ENCODE measurements at places on chromosomes 2 and 18.

DNA sequence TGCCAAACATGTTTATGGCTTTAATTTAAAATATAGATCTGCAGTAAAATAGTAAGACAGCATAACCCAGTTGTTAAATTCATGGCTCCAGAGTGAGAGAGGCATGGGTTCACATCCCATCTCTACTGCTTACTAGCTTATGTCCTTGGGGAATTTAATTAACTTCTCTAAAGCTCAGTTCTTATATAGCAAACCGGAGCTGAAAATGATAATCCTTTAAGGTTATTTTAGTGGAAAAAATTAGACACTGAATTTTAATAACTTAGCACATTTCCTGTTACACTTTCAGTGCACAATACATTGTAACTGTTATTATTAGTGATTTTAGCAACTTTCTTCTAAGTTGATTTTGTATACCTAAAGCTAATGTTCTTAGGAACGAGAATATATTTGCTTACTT lies 14.8 kb downstream of the SCN9A start:
- DNase-seq: no peak

- DNase-seq: no peak
These were observed 105.6 kb upstream of the SALL3 start for GRCh38 chr18:78873926-78874500.

DNA sequence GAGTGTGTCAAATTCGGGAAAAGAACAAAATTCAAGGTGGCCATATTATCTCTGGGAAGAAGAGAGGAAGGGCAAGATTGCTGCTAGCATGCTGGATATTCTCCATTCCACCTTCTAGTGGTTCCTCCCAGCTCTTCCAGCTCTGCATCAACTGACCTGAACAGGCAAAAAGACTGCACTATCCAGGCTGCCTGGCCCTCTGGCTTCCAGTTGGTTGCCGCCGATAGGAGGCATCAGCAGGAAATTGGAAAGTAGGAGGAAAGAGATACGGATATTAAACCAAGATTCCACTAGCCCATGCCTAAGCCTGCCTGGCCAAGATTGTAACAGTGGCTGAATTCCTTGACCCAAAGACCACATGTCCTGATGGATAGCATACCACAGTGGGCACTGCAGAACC lies 1.7 kb upstream of the RTTN start:
- no peak for DNase-seq

- DNase-seq: peak; percentile 97
These were observed 82.9 kb downstream of the CRIM1 start for GRCh38 chr2:36438449-36438977.

DNA sequence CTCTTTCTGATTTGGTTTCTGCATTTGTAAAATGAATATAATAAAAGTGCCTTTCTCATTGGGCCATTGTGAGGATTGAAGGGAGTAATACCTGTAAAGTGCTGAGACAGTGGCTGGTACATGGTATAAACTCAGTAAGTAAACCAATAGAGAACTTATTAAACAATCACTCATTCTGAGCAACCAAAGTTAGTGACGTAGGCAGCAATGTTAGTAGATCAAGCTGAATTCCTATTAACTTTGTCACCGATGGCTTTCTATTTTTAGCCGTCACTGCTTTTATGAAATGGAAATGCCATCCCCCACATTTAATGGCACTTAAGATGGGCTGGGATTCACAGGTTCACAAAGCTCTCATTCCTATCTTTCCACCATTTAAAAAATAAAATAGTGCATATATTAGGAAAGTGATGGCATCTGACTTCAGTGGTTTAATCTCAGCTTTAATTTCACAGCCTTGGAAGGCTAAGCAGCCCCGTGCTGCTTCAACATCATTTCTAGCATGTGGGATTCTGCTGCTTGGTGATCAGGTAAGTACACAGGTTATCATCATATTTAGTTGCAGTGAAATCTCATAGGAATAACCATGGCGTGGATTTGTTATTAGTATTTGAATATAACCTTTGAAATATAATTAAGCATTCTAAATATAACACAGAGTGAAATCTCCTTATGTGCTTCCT lies 17.6 kb upstream of the PPP4R1 start:
- DNase-seq: peak; percentile 88

DNA sequence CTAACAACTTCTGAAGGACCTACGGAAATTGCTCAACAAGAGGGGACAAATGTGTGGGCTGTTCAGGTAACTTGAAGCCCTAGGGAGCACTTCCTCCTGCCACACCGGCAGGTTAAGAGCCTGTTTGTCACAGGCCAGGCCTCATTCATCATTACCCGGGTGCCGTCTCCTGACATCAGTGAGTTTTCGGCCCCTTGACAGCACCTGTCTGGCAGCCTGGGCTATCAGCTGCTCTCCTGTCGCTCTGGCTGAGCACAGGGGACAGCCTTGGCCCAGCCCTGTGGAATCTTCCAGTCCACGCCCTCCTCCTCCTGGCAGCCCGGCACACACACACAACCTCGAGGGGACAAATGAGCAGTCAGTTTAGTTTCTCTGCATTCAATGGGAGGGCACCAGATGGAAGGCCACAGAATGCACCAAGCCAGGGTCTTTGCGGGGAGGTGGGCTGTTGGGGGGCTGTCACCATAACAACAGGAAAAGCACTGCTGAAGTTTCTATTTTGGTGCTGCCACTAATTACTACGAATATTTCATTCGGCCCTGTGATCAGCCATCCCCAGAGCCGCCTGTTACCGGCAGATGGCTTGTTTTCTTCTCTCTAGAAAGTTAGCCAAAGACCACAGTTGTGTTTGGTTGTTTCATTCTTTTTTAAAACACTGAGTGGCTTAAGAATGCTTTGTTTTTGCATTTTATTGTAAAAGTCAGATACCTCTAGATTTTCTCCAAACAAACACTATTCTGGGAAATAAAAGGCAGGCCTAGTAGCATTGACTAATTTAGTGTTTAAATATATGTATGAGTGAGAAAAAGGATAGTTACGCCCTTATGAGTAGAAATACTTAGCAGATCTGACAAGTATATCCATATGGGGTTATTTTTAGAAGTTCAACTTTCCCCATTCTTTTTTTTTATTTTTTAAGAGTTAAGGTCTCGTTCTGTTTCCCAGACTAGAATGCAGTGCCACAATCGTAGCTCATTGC lies 189.9 kb upstream of the NDUFV2 start:
- no peak for DNase-seq

DNA sequence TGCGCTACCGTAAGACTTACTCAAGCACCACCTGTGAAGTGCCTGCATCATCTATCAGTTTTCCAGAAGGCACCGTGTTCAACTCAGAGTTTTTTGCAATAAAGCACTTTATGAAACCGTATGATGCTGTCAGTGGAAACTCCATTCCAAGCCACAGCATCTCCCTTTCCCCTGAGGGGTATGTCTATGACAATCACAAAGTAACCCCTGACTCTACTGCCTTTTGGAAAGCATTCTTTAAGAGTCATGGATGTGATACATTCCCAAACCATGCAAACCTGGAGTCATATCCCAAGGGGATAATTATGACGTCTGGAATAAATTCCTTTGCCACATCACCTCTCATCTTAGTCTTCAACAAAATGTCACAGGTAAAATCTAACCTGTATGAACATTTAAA lies 39.2 kb downstream of the UNC50 start:
- DNase-seq: no peak

DNA sequence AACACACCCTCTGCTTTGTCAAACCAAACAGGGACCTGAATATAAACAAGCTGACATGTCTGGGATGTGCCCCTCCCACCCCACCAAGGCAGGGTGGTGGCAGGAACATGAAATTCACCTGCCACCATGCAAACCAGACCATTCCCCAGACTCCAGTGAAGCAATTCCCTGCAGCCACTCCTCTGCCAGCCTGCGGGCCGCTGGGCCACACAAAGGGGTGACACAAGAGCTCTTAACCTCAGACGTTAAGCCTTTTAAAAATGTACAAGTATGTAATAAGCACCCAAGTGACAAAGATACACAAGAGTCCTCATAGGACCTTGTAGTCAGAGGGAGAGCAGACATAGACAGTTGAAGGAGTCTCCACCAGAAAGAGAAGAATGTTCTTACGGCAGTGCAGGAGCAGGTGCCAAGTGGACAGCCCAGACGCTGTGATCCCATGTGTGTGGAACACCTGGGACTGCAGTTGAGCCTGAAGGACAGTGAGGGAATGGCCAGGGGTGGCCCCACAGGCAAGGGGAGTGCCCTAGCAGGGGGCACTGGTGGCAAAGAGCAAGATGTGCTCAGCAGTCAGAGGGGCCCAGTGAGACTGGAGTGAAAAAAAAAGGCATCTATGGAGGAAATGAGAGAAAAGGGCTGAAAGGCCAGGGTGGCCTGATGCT lies 36.9 kb downstream of the CRACDL start:
- no peak for DNase-seq

GRCh38 chr2:8639122-8639635 lies 42.7 kb upstream of the ID2 start:
- DNase-seq: no peak

- DNase-seq: peak; percentile 87
These were observed 1323.9 kb upstream of the DDX18 start for GRCh38 chr2:116490511-116491145.
